Heart right ventricle (tissue), 16 donors: ENCODE measurements at places on chromosomes 1 and 21. TPM values are rescaled to one million over a fixed set of nuclear protein-coding genes. Genes with fewer than 3 reads are reported as not detected.

The HSD3B2 gene
- total RNA-seq = not detected

The HSD11B1 gene
- 1.3 TPM for total RNA-seq

The AUNIP gene
- total RNA-seq = 0.21 TPM

The SEMA6C gene
- total RNA-seq = 23.2 TPM

The CLDN17 gene
- not detected for total RNA-seq

The GPR153 gene
- 2.5 TPM for total RNA-seq

The CA6 gene
- not detected for total RNA-seq

The GUCA2A gene
- not detected for total RNA-seq

The RCAN1 gene
- total RNA-seq = 92.9 TPM

The ESPN gene
- total RNA-seq = not detected

The CYP4A22 gene
- not detected for total RNA-seq

The CRYAA gene
- total RNA-seq = not detected

The STIL gene
- 0.64 TPM for total RNA-seq

The MTMR11 gene
- 5.3 TPM for total RNA-seq

The BGLAP gene
- not detected for total RNA-seq

The NT5C1A gene
- total RNA-seq = 29.5 TPM

The G0S2 gene
- total RNA-seq = 144 TPM

The GPR25 gene
- total RNA-seq = not detected

The TMEM39B gene
- total RNA-seq = 7.6 TPM

The ATF3 gene
- total RNA-seq = 21.5 TPM

The TRIM67 gene
- total RNA-seq = 0.14 TPM

The RHCE gene
- 0.74 TPM for total RNA-seq

The MPL gene
- 0.37 TPM for total RNA-seq

The HES5 gene
- 1.4 TPM for total RNA-seq

The DRAXIN gene
- not detected for total RNA-seq

The PDC gene
- total RNA-seq = not detected

The PRAMEF7 gene
- not detected for total RNA-seq

The LCE1C gene
- total RNA-seq = not detected

The SEC16B gene
- total RNA-seq = 1.4 TPM

The S100A5 gene
- total RNA-seq = not detected

The TTF2 gene
- total RNA-seq = 11.0 TPM

The SYCP1 gene
- not detected for total RNA-seq

The TINAGL1 gene
- total RNA-seq = 221 TPM

The IFNLR1 gene
- total RNA-seq = 2.1 TPM

The TRABD2B gene
- total RNA-seq = 0.21 TPM

The ZNF683 gene
- total RNA-seq = 1.3 TPM

The CLDN19 gene
- total RNA-seq = not detected

The CLIC6 gene
- 0.92 TPM for total RNA-seq

The IFT25 gene
- total RNA-seq = 9.7 TPM

The COL11A1 gene
- 0.13 TPM for total RNA-seq

The CLCA2 gene
- not detected for total RNA-seq

The PDZK1 gene
- total RNA-seq = 2.0 TPM

The VWA5B1 gene
- not detected for total RNA-seq

The FHAD1 gene
- total RNA-seq = 0.30 TPM

The HMGCS2 gene
- total RNA-seq = 1.5 TPM

The BOLA1 gene
- total RNA-seq = 12.9 TPM

The GORAB gene
- total RNA-seq = 8.0 TPM

The OR2T2 gene
- total RNA-seq = not detected

The TBX19 gene
- total RNA-seq = 0.49 TPM

The ADAMTS5 gene
- total RNA-seq = 3.4 TPM
